ENCODE measurements at places on chromosomes 12 and 14. TPM values are rescaled to one million over a fixed set of nuclear protein-coding genes. Genes with fewer than 3 reads are reported as not detected.

GRCh38 chr12:63985456-63985855, 141.0 kb downstream of the SRGAP1 start:
- DNase-seq: no peak

GRCh38 chr14:32383364-32384009, 54.4 kb downstream of the AKAP6 start:
- no peak for DNase-seq

DNA sequence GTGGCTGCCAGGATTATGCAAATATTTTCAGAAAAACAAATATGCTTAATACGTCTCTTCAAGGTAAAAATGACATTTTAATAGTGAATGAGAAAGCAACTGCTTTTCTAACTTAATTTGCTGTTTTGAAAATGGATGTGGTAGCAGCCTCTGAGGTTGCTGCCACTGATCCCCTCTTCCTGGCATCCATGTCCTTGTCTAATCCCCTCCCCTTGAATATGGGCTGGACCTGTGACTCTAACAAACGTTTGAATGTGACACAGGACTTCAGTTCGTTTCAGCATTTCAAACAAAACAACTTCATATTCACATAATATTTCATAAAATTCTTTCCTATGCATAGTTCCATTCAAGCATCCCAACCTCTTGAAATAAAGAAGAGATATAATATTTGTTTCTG, 64.2 kb upstream of the SLC38A2 start:
- no peak for DNase-seq

GRCh38 chr12:30257618-30258017, 438.1 kb downstream of the IPO8 start:
- DNase-seq: no peak

- DNase-seq: no peak
Measured at GRCh38 chr12:76410781-76411180, 62.6 kb upstream of the BBS10 start.

DNA sequence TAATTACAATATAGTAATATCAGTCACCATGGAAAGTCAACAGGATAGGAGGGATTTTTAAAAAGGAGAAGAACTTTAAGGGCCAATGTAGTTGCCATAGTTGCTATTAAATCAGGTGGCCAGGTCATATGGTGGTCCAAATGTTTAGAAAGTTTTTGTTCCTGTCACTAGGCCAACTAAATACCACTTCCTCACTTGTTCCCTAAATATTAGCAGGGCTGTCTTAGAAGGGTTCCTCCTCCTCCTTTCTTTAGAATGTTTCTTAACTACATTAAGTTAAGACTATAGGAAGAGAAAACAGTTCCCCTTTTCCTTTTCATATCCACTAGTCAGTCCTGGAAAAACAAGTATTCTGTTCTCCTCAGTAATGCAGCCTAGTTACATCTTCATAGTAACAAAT, 50.3 kb downstream of the MON2 start:
- no peak for DNase-seq

The SPTB gene
- total RNA-seq: 2.1 TPM

GRCh38 chr14:93115821-93116675, at the start of gene ITPK1:
Gene ITPK1, minus strand, starts transcription at chr14:93115925. Its CDS starts 762 bp downstream, at chr14:93115163.
- peak; percentile 65 for DNase-seq

GRCh38 chr14:75013290-75013689, 10.6 kb downstream of the EIF2B2 start:
- DNase-seq: no peak

DNA sequence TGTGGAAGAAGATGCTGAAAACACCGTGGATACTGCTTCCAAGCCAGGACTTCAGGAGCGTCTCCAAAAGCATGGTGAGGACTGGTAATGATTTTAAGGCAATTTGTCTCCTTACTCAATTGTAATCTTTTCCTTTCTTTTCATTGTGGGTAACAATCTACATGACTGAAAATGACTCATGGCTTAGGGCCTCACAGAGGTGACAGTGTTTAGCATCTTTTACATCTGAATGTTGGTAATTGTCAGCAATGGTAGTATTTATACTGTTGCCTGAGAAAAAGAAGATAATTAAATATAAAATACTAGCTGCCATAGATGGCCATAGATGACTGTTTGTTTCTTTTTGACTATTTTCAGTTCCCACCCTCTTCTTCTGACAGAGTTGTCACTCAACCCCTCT, 31.6 kb downstream of the TULP3 start:
- no peak for DNase-seq

The SLC5A8 gene
- 8.8 TPM for total RNA-seq

GRCh38 chr12:39972119-39972518, 133.8 kb downstream of the SLC2A13 start:
- no peak for DNase-seq

DNA sequence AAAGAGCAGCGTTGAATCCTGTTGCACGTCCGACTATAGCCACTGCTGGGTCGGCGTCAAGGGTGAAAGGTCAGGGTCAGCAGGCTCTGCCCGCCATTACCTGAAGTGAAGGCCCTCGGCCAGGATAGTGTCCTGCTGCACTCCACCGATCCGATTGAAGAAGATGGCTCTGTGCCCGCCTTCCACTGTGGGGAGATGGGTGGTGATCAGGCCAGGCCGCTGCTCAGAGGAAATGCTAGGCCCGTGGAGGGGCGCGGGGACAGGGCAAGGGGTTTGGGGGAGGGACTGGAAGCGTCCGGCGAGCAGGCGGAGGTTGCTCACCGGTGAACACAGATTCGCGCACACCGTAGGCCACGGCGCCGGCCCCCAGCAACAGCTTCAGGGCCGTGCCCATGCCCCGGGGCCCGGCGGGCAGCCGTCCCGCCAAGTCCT, 352 bp downstream of the PHB2 start:
- DNase-seq: peak; percentile 91

GRCh38 chr12:75599061-75599460, 87.7 kb upstream of the KRR1 start:
- no peak for DNase-seq

Measured in upper lobe of left lung (tissue), 6 donors.